ENCODE measurements at places on chromosomes 3 and 15.

GRCh38 chr3:30640851-30641250, 34.5 kb downstream of the TGFBR2 start:
- DNase-seq: no peak

DNA sequence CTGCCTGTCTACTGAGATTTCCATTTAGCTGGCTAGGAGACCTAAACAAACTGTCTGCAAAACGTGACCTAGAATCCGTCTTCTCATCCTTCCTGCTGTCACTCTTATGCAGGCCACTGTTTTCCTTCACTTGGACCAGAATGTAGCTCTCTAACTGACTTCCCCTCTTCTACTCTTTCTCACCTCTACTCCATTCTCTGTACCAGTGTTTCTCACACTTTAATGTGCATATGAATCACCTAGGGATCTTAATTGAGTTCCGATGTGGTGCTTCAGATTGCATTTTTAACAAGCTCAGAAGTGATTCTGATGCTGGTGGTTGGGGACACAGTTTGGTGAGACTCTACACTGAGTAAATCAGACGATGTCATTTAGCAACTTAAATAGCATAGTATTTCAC, 1.6 kb upstream of the GBE1 start:
- DNase-seq: no peak

DNA sequence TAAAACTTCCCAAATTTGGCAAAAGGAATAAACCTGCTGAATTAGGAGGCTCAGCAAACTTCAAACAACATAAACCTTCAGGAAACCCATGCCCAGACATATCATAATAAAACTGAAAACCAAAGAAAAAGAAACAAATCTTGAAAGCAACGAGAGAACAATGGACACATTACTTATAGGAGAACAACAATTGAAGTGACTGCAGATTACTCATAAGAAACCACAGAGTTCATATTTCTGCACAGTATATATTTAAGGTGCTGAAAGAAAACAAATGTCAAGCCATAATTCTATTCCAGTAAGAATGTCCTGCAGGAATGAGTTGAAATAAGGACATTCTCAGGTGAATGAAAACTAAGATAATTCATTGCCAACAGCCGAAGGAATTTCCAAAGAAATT, 80.8 kb upstream of the PROK2 start:
- no peak for DNase-seq

GRCh38 chr3:197512691-197513571, 42.8 kb downstream of the BDH1 start:
- no peak for DNase-seq

DNA sequence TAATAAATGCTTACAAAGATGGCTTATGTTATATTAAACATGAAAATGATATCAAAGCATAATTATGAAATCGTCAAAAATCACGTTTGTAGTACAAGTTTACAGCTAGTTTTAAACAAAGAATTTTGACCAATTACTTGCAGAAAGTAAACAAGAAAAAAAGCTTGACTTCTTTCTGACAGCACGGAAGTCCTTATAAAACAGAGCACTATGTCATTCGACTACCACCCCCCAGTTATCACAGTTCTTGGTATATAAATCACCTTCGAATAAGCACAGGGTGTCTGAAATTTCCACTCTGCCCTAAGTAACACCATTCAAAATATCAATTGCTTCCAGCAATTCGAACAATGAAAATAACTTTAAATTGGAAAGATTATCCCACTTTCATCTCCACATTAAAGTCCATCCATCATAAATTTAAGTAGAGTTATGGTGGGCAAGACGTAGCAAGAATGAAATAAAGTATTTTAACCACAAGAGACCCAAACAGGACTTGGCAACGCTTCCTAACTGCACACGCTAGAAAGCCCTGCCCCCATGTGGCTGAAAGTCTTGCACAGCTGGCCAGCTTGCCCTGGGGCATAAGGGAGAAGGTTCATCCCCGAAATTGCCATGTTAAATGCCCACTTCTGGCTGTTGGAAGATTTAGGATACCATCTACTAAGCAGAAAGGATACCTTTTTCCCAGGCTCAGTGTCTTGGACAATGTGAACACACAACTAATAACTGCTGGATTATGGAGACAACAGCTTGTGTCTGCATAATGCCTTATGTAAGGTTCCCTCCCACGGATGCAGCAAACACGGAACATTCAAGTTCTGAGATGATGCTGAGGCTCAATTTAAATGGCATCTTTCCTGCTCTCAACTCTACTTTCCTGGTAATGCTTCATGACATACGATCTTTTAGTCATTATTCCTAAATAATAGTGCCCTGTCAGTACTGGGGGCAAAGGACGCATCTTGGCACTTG, 116.4 kb upstream of the TJP1 start:
- DNase-seq: no peak

GRCh38 chr15:52699457-52699856, 20.3 kb upstream of the ATOSA start:
- DNase-seq: no peak

- no peak for DNase-seq
These were observed 74.7 kb downstream of the SPATA16 start for GRCh38 chr3:173066044-173067004.

DNA sequence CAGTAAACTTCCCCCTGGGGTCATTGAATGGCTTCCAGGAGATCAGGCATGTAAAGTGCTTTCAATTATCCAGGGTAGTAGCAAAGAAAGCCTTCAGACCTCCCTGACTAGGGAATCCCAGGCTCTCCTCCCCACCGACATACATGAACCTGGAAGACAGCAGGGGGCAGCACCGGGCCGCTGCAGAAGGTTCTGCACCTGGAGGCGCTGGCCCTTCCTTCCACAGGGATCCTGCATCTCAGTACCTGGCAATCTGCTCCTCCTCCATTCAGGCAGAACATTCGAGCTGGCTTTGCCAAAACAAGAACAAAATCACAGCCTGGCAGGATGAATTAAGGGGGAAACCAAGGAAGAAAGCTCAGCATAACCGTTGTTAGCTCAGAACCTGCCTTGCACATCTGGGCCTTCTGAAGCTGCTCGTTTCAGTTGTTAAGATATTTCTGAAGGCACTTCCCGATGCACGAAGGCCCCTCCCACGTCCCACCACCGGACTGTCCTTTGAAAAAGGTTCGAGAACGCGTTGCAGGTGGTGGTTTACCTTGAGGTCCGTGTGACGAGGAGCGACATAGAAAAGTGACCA, 237.7 kb downstream of the SLCO3A1 start:
- no peak for DNase-seq

DNA sequence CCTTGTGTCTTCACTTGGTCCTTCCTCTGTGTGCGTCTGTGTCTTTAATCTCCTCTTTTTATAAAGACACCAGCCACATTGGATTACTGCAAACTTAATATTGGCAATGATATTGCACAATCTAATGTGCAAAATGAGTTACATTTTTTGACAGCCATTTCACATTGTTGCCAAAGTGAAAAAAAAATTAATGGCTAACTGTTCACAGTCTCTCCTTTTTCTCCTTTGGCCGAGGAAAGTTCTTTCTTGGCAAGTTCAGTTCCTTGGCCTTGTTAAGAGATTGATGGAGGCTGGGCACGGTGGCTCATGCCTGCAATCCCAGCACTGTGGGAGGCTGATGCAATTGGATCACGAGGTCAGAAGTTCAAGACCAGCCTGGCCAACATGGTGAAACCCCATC, 62.2 kb upstream of the ZNF280D start:
- DNase-seq: no peak

DNA sequence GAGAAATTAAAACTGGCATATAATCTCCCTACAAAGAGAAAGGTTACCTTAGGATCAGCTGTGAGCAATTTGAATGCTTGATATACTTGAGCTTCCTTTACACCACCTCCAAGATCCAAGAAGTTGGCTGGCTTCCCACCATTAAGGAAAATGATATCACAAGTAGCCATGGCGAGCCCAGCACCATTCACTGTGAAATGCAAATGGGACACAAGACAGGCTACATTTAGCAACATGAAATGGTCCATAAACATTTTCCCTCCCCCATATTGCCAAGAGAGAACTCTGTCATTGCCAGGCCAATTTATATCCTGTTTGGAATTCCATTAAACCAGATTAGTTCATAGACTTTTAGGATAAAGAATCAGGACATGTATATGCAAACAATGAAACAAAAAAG, 158.7 kb downstream of the SUCLG2 start:
- no peak for DNase-seq

DNA sequence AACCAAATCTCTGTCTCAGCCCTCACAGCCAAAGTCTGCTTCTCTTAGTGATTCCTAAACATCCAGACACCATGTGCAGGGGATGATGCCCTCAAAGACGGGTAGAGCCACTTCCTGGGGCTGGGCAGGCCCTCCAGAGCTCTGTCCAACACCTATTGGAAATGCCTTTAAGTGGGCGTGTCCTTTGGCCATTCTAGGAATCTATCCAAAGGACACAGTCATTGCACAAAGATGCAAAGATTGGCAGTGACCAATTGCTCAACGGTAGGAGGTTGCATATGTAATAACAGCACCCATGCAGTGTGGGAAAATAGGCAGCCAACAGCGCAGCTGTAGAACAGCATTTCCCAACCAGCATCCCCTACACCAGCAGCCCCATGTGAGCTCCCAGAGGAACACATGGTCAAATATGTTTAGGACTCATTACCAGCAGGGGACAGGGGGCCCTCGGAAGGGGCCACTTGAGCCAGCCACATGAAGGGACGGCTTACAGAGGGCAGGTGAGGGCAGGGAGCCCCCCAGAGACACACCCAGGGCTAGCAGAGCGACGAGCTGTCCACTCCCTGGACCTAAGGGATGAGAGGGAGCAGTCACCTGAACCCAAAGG, 142.8 kb upstream of the IQSEC1 start:
- DNase-seq: no peak

DNA sequence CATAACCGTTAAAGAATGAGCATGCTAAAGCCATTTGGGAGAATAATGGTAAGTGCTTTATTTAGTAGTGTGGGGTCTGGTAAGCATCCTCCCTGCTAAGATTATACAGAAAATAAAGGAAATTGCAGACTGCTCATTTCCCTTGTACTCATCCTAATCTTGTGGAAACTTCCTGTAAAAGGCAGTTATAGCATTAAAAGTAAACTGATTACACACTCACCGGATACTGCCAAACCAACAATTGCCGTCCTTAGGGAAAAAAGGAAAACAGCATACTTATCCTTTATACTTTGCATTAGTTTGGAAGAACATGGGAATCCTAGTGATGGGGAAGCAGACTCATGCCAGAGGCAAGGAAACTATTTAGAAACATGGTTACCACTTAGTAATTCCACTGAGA, 5.3 kb upstream of the SPRED1 start:
- DNase-seq: no peak

DNA sequence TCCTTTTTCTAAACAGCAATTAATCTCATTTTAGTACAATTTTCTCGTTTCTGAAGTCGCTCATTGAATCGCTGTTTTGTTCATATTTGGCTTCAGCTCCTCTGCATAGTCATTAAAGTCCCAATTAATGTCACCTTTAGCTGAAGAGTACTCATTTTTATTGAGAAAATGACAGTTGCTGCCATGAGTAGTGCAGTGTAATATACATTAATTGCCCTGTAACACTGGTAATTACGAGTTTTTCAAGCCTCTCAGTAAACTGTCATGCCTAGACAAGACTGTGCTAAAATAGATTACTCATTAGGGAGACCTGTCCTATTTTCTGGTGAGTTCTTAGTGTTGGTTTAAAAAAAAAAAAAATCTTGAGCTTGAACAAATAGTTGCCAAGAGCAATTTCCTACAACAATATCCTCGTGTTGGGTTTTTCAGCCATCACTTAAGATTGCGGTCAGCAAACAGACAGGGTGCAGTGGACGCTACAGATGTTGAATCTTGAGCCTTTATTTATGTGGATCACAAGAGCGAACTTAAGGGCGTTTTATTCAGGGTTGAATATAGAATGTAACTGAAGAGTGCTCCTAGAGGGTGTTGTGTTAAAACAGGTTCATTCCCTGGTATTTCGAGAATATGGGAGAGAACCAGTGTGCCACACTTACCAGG, 176.0 kb downstream of the CDIN1 start:
- no peak for DNase-seq

DNA sequence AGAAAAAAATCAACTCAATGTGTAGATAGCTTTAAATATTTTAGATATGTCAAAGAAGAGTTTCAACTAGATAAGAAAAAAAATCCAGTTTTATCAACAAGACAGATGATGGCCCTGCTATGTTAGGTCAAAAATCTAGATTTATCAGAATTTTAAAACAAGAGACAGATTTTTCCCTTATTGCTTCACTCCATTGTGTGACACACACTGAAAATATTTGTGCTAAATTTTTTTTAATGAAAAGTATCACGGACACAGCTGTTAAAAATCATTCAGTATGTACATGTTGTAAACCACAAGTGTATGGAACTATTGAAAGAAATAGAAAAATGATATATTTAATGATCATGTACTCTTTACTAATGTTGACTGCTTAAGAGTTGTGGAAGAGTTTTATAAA, 43.6 kb downstream of the FOXB1 start:
- no peak for DNase-seq

DNA sequence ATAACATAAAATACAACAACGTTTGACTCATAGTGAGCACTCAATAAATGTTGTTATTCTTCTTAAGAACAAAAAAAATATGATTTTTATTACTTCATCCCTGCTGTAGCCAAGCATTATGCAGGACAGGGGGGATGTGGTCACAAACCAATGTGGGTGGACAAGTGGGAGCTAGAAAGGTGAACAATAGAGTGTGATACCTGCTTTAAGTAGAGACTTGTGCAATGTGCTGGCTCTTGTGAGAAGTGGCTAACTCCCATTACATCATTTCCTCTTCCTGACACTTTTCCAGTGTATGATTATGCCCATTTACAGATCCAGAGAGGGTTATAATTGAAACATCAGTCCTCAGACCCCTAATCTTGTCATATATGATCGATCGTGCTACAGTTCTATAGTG, 193.6 kb downstream of the UBE2E2 start:
- no peak for DNase-seq

DNA sequence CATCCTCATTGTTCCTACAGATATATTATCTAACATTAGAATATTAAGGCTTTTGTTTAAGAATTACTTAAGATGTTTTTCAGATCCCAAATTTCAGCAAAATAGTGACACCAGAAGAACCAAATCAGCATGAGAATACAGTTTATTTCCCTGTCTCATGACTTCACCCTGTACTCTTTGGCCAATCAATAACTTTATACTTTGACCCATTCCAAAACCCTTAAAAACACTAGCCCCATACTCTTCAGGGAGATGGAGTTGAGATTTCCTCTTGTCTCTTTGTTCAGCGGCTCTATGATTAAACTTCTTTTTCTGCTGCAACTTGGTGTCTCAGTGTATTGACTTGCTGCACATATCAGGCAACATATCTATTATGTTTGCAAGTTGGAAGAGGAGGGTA, 207.7 kb downstream of the ZBBX start:
- no peak for DNase-seq

- DNase-seq: no peak
These were observed 3.4 kb upstream of the LMLN start for GRCh38 chr3:197956626-197956988.

GRCh38 chr3:183907176-183907575, 22.5 kb upstream of the PARL start:
- DNase-seq: no peak

GRCh38 chr3:132659000-132659364, 627 bp downstream of the ACAD11 start:
- DNase-seq: no peak

GRCh38 chr3:122314228-122314876, 10.7 kb upstream of the CSTA start:
- no peak for DNase-seq
